ENCODE measurements at places on chromosomes 5 and 9. TPM values are rescaled to one million over a fixed set of nuclear protein-coding genes. Genes with fewer than 3 reads are reported as not detected.

The KLHL3 gene
- polyA plus RNA-seq, result 7.2 TPM

The PKN3 gene
- 5.5 TPM for polyA plus RNA-seq

The RAB3C gene
- polyA plus RNA-seq, result 12.6 TPM

The NME5 gene
- polyA plus RNA-seq, result 2.8 TPM

The PIP5K1B gene
- polyA plus RNA-seq, result 57.9 TPM

The TAF11L10 gene
- not detected for polyA plus RNA-seq

The PIGO gene
- 25.5 TPM for polyA plus RNA-seq

The SLC30A5 gene
- 51.1 TPM for polyA plus RNA-seq

The MOB3B gene
- 34.7 TPM for polyA plus RNA-seq

The GIN1 gene
- polyA plus RNA-seq, result 7.3 TPM

The GPX8 gene
- polyA plus RNA-seq, result 19.7 TPM

The GALNT10 gene
- 12.9 TPM for polyA plus RNA-seq

The CTSV gene
- polyA plus RNA-seq, result 19.9 TPM

The ARID3C gene
- 0.12 TPM for polyA plus RNA-seq

The ZNF462 gene
- 12.4 TPM for polyA plus RNA-seq

The NMUR2 gene
- polyA plus RNA-seq, result 0.75 TPM

The SCAMP1 gene
- 27.3 TPM for polyA plus RNA-seq

The TTC23L gene
- polyA plus RNA-seq, result 1.1 TPM

The GFI1B gene
- 6.2 TPM for polyA plus RNA-seq

The C5orf52 gene
- polyA plus RNA-seq, result 0.87 TPM

The IFNE gene
- 1.8 TPM for polyA plus RNA-seq

The LECT2 gene
- polyA plus RNA-seq, result not detected

The IL5 gene
- 0.07 TPM for polyA plus RNA-seq

The SLC6A7 gene
- 5.7 TPM for polyA plus RNA-seq

The LCN1 gene
- 0.09 TPM for polyA plus RNA-seq

The ZDHHC12 gene
- 35.8 TPM for polyA plus RNA-seq

The CDH9 gene
- 0.91 TPM for polyA plus RNA-seq

The SMIM3 gene
- 13.9 TPM for polyA plus RNA-seq

The PCDHB8 gene
- polyA plus RNA-seq, result 0.67 TPM

The OR1Q1 gene
- not detected for polyA plus RNA-seq

The PTGES gene
- polyA plus RNA-seq, result 4.9 TPM

The ADAMTS2 gene
- 5.9 TPM for polyA plus RNA-seq

The C9 gene
- polyA plus RNA-seq, result 0.04 TPM

The DOCK8 gene
- 15.8 TPM for polyA plus RNA-seq

The TMEFF1 gene
- 2.4 TPM for polyA plus RNA-seq

The CD74 gene
- 742 TPM for polyA plus RNA-seq

The CDH18 gene
- 1.1 TPM for polyA plus RNA-seq

The WNT8A gene
- not detected for polyA plus RNA-seq

The HBEGF gene
- 4.7 TPM for polyA plus RNA-seq

The SLC46A2 gene
- polyA plus RNA-seq, result 0.43 TPM

The CTNND2 gene
- polyA plus RNA-seq, result 2.8 TPM

The SHISAL2B gene
- polyA plus RNA-seq, result 0.06 TPM

The DEPDC1B gene
- 15.3 TPM for polyA plus RNA-seq

The ZNG1E gene
- 78.3 TPM for polyA plus RNA-seq

The SPINK5 gene
- 0.70 TPM for polyA plus RNA-seq

The FSD1L gene
- 14.4 TPM for polyA plus RNA-seq

The PRR16 gene
- polyA plus RNA-seq, result 2.7 TPM

The TMEM215 gene
- polyA plus RNA-seq, result 0.06 TPM

The MRPS27 gene
- polyA plus RNA-seq, result 52.7 TPM

The PCDHGA2 gene
- polyA plus RNA-seq, result 1.3 TPM
